ENCODE measurements at places on chromosomes 12 and 14. TPM values are rescaled to one million over a fixed set of nuclear protein-coding genes. Genes with fewer than 3 reads are reported as not detected.

DNA sequence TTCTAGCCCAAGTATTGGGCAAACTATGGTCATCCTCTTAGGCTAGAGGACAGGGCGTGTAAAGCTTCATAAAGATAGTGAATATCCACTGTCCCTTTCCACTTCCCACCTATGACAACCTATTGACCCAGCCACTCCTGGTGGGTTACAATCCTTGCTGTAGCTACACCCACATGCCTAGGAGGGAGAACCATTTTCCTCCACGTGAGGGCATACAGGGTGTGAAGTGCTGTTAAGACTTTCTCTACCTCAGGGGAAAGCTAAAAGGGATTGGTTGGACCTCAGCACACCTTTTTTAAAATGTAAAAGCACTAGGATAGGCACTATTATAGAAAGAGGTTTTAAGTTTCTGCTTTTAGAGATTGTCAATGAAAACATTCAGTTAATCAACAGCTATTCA is 124.4 kb downstream of the TPH2 start:
- no peak overlapping the region for H3K27ac ChIP-seq
- H3K4me3 ChIP-seq = no peak overlapping the region
- no peak for DNase-seq
- H3K27me3 ChIP-seq = no peaks in the 10 kb centered on the region
- no peaks in the 10 kb centered on the region for H3K4me1 ChIP-seq

DNA sequence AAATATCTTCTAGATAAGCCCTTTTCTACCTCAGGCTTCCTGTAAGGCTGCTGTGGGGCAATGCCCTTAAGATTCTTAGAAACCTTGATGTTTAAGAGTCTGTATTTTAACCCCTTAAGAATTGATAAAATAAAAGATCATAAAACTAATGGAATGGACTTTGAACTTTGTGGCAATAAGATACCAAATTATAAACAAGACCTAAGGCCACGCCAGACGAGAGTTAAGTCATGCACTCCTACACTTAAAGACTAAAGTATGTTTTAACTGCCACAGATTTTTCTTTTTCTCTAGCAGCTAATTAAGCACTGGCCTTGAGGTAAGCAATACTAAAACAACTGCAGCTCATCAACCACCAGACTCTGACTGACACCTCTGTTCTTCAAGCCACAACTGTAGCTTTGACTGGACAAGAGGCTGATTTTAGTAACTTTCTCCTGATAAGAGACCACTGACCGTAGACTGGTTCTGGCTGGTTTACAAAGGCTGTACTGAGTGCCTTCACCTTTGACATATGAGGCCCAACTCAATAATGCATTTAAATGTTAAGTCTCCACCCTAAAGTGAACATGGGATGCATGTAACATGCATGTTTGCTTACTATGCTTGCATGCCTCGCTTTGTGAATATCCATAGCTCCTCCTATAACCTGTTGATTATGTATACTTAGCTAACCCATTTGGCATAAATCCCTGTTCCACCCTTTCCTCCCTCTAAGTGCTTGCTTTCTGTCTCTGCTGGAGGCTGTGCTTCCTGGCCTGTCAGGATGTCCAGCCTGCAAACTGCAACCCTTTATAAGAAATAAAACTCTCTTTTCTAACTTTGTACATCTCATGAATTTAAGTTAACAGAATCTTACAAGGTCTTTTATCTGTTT is 71.9 kb downstream of the KLHL28 start:
- H3K27ac ChIP-seq = no peak overlapping the region
- H3K4me3 ChIP-seq = no peak overlapping the region
- DNase-seq = no peak
- no peaks in the 10 kb centered on the region for H3K27me3 ChIP-seq
- H3K4me1 ChIP-seq = no peaks in the 10 kb centered on the region
- H3K36me3 ChIP-seq = no peaks in the 10 kb centered on the region

- no peaks in the 10 kb centered on the region for H3K27me3 ChIP-seq
- no peaks in the 10 kb centered on the region for H3K4me1 ChIP-seq
- no peaks in the 10 kb centered on the region for H3K36me3 ChIP-seq
- DNase-seq = no peak
- no peak overlapping the region for H3K27ac ChIP-seq
Observed at GRCh38 chr12:24617471-24617870, 331.4 kb downstream of the BCAT1 start.

- H3K4me1 ChIP-seq = no peaks in the 10 kb centered on the region
- no peaks in the 10 kb centered on the region for H3K27me3 ChIP-seq
- H3K36me3 ChIP-seq = peaks cover 78% of the 10 kb centered on the region
Observed at GRCh38 chr12:110538869-110539622, 36.9 kb downstream of the RAD9B start.

DNA sequence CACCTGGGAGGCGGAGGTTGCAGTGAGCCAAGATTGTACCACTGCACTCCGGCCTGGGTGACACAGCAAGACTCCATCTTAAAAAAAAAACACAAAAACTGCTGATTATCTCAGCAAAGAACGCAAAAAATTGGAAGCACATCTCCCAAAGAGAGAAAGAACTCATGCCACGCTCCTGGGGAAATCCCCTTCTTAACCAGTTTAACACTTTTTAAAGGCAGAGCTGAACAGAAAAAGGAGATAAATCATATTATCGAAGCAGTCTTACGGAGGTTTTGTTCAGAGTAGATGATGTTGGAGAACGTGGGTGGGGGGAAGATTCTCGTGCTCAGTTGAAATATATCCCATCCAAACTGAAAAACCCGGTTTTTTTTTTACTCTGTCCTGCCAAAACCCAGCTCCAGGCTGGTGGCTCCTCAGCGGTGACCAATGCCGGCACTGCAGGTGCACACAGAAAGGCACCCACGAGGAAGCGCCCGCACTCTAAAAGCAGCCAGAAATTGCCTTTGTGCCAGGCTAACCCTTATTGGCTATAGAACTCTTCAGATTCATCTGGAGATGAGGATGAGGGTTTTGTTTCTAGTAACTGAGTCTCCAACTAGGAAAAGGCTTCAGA is 100.2 kb upstream of the PARP11 start:
- H3K36me3 ChIP-seq = no peaks in the 10 kb centered on the region
- DNase-seq = no peak
- H3K27me3 ChIP-seq = no peaks in the 10 kb centered on the region

The TSPAN8 gene
- total RNA-seq = not detected

The ALG10B gene
- 16.5 TPM for total RNA-seq

The ANKS1B gene
- total RNA-seq = not detected

The SNRPF gene
- 20.0 TPM for total RNA-seq

The KITLG gene
- total RNA-seq = 0.24 TPM

The TDP1 gene
- 69.2 TPM for total RNA-seq

The RPGRIP1 gene
- total RNA-seq = not detected

The ACRBP gene
- total RNA-seq = 2.3 TPM

The TMEM179 gene
- not detected for total RNA-seq

All from naive thymus-derived CD4-positive, alpha-beta T cell (primary cell).